C1 segment of cervical spinal cord (tissue), 14 donors: ENCODE measurements at places on chromosomes 2 and 18.

DNA sequence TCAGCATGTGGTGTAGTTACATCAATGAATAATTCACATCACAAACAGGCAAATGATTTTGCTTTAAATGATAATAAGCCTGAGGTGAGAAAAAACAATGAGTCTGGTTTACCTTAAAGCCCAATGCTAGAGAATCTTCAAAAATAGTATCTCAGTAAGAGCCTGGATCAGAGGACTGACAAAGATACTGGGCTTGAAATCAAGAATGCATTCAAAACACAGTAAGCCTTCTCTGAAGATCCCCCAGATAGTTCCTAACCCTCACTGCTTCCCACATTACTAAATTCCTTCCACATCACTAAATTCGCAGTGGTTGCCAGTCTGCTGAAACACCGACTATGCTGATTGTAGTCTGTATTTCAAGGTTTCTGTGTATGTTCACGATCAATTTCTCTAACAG is 514.9 kb downstream of the SUCLG1 start:
- DNase-seq: no peak

- no peak for DNase-seq
These were observed 7.3 kb upstream of the ID2 start for GRCh38 chr2:8674420-8675009.

- no peak for DNase-seq
These were observed 13.1 kb upstream of the MSTN start for GRCh38 chr2:190075623-190076022.

DNA sequence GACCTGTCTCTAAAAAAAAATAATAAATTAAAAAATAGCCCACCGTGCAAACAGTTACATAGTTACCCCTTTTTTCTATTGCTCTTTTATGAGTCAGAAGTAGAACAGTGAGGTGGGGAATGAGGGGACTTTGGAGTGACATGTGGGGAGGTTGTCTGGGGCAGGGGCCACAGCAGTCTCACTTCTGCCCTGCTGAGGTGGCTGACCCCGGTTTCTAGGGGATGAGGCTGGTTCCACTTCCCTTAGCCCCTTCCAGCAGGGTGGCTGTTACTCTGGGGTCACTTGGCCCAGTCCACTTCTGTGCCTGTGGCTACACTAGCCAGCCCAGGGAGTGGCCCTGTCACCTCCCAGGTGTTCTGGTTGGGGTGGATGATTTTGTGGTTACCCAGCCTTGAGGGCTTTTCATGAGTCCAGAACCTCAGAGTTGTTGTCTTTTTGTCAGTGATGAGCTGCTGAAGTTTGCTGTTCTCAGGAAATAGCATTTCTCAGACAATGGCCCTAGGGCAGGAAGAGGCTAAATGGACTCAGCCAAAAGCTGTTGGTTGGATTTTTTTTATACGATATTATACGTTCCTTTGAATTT is 28.0 kb upstream of the SCLY start:
- DNase-seq: no peak

GRCh38 chr2:168156661-168157060 is 90.7 kb downstream of the STK39 start:
- no peak for DNase-seq

DNA sequence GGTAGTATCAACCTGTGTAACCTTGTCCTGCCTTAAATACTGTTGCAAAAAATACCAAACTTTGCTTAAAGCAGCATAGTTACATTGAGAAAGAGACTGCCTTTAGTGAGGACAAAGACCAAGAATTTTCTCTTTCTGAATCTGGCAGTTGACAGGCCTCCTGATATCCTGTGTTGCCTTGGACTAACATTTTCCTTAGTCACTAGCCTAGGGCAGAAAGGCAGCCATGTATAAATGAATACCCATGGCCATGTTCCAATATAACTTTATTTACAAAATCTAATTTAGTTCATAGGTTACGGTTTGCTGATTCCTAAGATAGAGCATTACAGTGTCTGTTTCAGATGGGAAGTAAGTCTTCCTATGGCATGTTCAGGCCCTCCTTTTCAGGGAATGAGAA is 895.4 kb downstream of the CNTNAP5 start:
- DNase-seq: no peak

DNA sequence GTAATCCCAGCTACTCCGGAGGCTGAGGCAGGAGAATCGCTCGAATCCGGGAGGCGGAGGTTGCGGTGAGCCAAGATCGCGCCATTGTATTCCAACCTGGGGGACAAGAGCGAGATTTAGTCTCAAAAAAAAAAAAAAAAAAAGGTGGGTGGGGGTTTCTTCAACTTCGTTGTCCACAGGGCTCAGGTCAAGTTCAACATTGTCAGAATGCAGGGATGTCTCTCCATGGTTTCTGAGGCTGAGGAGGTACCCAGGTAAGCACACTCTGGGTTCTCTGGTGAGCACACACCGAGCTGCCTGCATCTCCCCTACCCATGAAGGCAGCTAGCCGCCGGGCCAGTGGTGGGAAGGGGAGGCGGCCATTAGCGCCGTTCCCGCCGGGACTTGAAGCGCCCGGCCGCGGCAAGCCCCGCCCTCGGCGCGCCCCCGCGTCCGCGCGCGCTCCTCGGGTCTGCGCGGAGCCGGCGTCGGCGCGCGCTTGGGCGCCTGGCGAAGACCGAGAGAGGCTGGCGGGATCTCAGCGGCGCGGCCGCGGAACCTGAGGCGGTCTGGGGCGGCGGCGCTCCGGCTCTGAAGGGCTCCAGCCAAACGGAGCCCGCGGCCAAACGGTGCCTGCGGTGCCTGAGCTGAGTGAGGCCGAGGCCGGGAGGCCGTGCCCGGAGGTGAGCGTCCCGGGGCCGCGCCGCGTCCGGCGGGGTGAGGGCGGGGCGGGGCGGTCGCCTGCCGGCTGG is at the start of gene UBXN2A:
TSS of gene UBXN2A (plus strand) at position 477 of the 731 bp plus-strand sequence. CDS start 17,852 bp downstream, outside the sequence.
- DNase-seq: peak; percentile 37

DNA sequence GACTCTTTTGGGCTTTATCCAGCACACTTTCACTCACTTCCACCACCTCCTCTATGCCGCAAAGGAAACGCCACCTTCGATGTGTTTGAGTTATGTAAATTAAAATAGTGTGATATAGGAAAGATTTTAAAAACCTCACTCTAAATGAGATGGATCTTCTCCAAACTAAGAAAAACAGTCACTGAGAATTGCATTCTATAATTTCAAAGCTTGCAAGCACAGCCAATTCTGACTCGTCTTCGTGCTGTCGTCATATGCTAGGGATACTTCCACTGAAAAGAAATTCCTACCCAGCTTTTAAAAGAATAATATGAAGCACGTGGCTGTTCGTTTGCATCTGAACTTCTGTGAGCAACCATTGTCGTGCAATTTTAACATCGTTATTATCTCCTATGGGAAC is 162.5 kb downstream of the SH3BP4 start:
- no peak for DNase-seq

DNA sequence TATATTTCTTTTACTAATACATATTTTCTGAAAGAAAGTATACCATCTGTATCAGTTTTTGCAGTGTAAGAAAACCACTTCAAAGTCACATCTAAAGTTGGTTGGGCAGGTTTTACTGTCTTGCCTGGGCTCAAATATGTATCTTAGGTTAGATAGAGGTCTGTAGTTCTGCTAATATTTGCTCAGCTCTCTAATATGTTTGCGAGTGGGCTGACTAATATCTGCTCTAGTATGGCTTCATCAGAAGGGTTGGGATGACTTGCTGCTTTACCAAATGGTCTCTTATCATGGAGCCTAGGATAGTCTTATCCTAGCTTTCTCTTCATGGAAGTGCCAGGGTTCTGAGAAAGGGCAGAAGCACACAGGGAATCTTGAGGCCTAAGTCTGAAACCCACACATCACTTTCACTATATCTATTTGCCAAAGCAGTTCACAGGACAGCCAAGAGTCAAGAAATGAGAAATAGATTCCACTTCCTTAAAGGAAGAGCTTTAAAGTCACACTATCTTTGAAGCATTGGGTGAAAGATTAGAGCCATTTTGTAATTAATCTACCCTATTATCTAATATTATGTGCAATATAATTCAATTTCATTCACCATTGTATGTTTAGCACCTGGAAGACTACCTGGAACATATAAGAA is 610.0 kb downstream of the KCNJ3 start:
- no peak for DNase-seq

- DNase-seq: no peak
These were observed 167.1 kb downstream of the PRKCE start for GRCh38 chr2:45818591-45818990.

GRCh38 chr18:72555101-72555500 is 11.0 kb upstream of the CBLN2 start:
- DNase-seq: no peak

DNA sequence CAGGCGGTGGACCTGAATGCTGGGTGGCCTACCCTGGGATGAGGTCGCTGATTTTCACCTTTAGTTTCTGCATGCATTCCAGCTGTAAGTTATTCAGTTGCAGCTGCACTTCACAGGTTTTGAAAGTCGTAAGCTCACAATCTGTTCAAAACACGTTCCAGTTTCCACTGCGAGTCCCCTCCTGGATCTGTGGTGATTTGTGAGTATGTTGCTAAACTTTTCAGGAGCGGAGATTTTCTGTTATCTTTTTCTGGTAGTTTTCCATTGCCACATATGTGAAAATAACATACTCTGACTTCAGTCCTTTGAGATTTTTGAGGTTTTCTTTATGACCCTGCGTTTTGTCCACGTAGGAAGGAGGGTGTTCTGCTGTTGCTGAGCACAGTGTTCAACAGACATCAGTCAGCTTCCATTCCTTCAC is 102.1 kb downstream of the SNTG2 start:
- DNase-seq: no peak

GRCh38 chr2:25165992-25166875 is 2.1 kb downstream of the POMC start:
- DNase-seq: no peak

- DNase-seq: no peak
These were observed 20.9 kb downstream of the LYG1 start for GRCh38 chr2:99279969-99280695.

GRCh38 chr18:1760901-1761300 is 810.4 kb downstream of the METTL4 start:
- no peak for DNase-seq

- DNase-seq: no peak
These were observed 10.7 kb upstream of the IAH1 start for GRCh38 chr2:9463698-9464034.

- DNase-seq: peak; percentile 34
These were observed 19.2 kb downstream of the DAW1 start for GRCh38 chr2:227890495-227891079.

GRCh38 chr2:225600865-225601264 is 201.4 kb downstream of the NYAP2 start:
- DNase-seq: no peak

DNA sequence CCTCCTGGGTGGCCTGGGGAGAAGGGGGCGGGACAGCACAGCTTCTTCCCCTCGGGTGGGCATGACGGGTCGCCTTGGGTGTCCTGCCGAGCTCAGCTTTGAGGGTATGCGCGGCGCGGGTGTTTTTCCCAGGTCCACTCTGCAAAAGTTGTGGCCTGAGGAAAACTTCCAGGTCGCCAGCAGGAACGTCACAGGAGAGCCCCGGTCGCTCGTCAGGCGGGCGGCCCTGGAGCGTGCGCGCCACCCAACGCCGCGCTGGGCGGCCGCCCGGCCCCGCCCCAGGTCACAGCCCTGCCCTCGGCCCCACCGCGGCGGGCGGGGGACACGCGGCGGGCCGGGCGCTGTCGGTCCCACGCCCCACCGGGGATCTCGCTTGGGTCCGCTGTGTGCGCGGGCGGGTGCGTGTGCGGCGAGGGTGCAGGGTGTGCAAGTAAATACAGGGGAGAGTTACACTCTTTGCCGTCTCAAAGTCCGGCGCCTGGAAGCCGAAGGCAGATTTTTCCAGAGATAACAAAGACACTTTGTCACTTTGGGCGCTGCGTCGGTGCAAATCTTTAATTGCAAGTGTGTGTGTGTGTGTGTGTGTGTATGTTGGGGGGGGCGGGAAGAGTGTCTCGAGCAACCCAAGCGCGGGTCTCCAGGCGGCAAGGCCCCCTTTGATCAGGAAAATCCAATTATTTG is 616 bp upstream of the SP5 start:
- no peak for DNase-seq

DNA sequence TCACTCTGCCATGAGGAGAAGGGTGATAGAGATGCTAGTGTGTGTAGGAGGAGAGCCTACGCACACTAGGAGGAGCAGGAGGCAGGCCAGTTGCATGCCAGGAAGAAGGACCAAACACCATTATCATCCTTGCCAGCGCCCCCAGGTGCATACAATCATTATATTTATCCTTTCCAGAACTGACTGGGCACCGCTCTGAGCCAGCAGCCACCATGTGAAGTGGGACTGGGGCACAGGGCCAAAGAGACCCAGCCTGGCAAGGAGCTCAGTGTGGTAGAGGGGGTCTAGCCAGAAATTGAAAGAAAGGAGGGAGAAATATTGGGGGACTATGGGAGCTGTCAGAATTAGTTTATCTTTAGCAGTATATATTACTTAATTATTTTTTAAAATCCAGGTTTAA is 8.3 kb upstream of the GPR148 start:
- DNase-seq: no peak

DNA sequence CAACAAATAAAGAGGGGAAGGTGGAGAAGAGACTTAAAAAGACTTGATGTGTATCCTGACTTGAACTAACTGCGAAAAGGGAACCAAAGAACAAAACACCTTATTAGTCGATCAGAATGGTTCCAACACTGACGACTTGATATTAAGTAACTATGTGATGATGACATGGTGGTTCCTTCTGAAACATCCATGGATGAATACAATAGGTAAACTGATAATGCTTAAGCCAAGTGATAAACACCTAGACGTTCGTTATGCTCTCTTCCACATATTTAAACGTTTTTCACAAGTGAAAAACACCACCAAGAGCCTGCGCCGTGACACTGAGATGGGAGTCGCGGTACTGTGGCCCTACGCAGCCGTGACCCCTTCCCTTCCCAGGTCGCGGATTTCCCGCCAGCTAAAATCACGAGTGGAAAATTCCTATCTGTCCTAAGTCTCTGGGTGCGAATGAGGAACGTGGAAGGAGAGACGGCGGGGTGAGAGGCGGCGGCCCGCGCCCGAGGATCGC is 797 bp downstream of the TTC32 start:
- DNase-seq: no peak

- no peak for DNase-seq
These were observed 114.3 kb upstream of the ALKAL2 start for GRCh38 chr2:402206-402605.

GRCh38 chr2:50489092-50489491 is 542.8 kb downstream of the NRXN1 start:
- no peak for DNase-seq

DNA sequence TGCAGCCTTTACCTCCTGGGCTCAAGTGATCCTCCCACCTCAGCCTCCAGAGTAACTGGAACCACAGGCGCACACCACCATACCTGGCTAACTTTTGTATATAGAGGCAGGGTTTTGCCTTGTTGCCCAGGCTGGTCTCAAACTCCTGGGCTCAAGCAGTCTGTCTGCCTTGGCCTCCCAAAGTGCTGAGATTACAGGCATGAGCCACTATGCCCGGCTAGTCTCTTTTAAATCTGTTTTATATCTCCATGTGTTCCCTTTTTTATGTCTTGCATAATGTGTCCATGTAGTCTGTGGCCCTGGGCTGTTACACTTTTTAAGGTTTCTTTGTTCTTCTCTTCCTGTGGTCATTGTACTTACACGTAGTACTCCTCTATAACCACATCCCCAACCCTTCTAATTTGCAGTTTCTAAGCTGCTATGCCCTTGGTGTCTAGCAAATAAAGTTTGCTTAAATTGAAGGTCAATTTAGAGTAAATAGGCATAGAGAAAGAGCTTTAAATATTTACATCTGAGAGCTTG is 168.2 kb downstream of the MCFD2 start:
- no peak for DNase-seq
